ENCODE measurements at places on chromosomes 3 and 15.

- no peak for DNase-seq
Measured at GRCh38 chr15:96657096-96657495, 326.6 kb downstream of the NR2F2 start.

- DNase-seq: no peak
Measured at GRCh38 chr3:149163066-149163465, 33.6 kb downstream of the HPS3 start.

- no peak for DNase-seq
Measured at GRCh38 chr3:45966950-45967640, 23.8 kb downstream of the CXCR6 start.

GRCh38 chr3:171375666-171376595 is 84.3 kb downstream of the TNIK start:
- DNase-seq: no peak

GRCh38 chr3:120816728-120817127 is 74.2 kb downstream of the GTF2E1 start:
- DNase-seq: no peak

DNA sequence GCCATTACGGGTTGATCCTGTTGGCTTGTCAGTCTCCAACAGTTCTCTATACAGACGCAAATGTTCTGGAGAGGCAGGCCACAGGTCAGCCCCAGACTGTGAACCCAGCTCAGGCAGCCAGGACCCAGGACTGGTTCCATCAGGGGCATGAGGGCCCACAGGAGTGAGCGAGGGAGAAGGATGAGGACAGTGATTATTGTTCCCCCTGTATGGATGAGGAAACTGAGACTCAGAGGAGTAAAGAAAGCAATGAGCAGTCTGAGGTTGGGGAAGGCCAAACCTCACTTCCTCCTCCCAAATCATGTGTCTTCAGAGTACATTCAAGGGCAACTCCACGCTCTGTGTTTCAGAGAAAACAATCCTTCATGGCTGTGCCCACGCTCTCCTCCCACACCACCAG is 121.9 kb downstream of the RPLP1 start:
- no peak for DNase-seq

GRCh38 chr3:43180694-43181093 is 74.8 kb upstream of the POMGNT2 start:
- no peak for DNase-seq

DNA sequence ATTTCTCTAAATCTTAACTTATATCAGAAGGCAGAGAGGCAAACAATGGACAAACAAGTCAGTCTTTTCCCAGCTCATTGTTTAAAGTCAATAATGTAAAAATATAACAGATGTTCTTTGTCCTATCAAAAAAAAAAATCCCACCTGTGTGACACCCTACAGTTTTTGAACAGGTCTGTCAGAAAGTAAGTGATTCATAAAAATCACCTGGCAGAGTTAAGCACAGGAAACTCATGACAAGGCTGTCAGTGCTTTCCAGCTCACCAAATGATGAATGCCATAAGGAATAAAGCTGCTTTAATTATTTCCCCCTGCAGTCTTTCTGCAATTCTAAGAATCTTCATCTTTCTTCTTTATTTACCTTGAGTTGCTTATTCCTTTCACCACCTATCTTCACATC is 30.3 kb downstream of the ROBO1 start:
- DNase-seq: no peak

- no peak for DNase-seq
Measured at GRCh38 chr3:10777627-10778026, 38.4 kb upstream of the SLC6A11 start.

- DNase-seq: no peak
Measured at GRCh38 chr3:171691485-171691884, 118.8 kb downstream of the PLD1 start.

- no peak for DNase-seq
Measured at GRCh38 chr15:51193526-51193925, 98.8 kb upstream of the TNFAIP8L3 start.

- DNase-seq: no peak
Measured at GRCh38 chr15:32908872-32909271, 191.1 kb downstream of the GREM1 start.

- no peak for DNase-seq
Measured at GRCh38 chr3:45442679-45443253, 54.4 kb downstream of the LARS2 start.

GRCh38 chr3:127035677-127036076 is 52.8 kb downstream of the PLXNA1 start:
- no peak for DNase-seq

GRCh38 chr3:98602078-98602678 is 8.8 kb upstream of the CPOX start:
- DNase-seq: no peak

DNA sequence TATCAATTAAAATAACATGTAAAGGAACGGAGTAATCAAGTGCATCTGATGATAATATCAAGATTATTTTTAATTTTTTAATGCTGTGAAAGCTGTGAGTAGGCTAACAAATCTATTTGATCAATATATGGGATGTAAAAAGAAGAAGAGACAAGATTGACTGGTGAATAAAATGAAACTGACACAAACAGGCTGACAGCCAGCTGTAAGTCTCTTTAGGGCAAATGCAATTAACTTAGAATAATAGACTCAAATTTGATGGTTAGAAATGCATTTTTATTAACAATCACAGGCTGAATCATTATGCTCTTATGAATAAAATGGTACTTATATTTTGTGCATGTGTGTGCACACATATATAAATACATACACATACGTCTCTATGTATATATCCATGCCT is 68.0 kb downstream of the MDFIC2 start:
- no peak for DNase-seq

GRCh38 chr3:46407970-46408369 is 911 bp downstream of the CCRL2 start:
- no peak for DNase-seq

DNA sequence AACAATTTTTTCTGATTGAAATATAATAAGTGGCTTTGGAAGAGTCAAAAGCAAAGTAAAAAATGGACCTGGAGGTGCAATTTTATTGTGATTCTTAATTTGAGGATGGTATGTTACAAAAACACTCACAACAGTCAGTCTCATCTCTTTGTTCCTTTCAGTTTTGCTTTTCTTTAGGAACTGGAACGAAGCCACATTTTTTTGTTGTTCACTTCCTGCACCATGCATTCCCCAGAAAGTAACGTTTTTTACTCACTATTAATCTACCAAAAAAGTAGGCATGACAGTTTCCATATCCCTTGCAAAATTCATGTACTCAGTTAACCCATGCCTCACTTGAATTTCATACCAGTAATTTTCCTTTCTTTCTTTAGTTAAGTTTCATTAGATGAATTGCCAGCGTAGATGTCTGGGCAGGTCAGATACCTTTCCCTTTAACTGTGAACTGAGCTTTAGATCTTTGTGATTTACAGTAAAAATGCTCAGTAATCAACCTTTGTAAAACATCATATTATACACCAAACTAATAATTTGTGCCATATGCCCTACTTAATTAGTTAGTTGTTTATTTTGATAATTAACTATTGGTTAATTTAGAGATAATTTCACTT is 384.3 kb downstream of the ROBO1 start:
- DNase-seq: no peak

DNA sequence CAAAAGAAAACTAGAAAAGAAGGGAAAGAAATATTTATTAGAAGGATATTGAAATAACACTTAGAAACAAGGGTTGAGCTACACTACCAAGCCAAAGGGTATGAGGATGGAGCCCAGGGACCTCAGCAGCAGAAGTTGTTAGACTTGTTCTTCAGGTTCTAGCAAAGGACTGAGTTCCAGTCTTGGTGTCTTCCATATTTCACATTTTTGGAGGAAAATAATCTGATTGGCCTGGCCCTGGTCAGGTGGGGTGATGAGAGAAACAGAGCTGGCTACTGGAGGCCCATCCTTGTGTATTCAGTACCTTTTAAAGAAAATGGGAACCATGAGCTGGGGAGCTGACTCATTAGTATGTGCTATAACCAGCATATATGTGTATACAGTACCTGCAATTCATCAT is 28.2 kb downstream of the PPP4R2 start:
- no peak for DNase-seq

GRCh38 chr15:66489179-66489791 is 8.3 kb downstream of the SNAPC5 start:
- no peak for DNase-seq

- DNase-seq: no peak
Measured at GRCh38 chr15:39282663-39283208, 298.1 kb upstream of the THBS1 start.

GRCh38 chr3:24174614-24175013 is 229.5 kb downstream of the NR1D2 start:
- no peak for DNase-seq

DNA sequence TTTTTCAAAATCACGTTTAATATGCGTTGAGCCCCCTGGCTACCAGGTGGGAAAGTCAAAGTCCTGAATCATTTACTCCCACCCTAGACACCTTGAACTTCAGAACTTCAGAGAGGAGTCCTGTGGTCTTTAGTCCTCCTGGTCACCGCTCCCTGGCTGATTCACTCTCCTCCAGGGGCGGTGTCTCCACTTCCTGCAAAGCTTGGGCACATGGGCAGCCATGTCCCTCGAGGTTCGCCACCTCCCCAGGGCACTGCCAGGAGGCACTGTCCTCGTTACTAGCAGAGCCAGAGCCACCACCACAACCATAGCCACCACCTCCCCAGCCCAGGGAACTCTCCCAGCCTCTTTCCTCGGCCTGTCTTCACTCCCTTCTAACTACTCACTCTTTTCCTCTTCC is 31.0 kb downstream of the LOXL1 start:
- DNase-seq: no peak

DNA sequence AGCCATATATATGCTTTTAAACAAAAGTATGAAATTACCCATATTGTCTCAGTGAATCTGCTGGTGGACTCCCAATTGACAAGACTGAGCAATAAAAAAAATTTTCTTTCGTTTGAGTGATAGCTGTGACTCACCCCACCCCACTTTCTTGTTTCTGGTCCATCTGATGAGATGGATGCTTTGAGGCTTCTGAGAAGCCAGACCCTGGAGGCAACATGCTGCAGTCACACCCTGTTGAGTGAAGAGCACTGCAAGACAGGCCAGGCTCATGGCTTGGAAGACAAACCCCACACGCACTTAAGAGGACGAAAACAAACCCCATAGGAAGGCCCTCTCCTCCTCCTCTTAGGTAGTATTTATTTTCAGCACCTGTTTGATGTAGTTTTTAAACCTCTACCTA is 276.0 kb upstream of the TTC14 start:
- no peak for DNase-seq

DNA sequence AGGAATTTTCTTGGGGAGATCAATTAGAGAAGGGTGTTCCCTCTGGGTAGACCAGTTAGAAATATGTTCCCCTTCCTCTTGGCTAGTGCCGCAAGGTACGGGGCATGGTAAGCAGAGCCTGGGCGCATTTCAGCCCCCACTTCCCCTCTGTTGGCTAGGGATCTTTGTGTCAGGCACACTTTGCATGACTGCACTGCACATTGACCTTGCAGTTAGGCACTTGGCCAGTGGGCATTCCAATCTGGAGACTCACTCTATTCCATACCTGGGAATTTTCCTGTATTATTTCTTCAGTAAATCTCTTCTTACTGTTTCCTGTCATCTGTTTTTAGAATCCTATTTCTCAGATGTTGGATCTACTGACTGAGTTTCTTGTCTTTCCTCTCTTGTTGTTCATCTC is 30.0 kb upstream of the CACNA1D start:
- no peak for DNase-seq

DNA sequence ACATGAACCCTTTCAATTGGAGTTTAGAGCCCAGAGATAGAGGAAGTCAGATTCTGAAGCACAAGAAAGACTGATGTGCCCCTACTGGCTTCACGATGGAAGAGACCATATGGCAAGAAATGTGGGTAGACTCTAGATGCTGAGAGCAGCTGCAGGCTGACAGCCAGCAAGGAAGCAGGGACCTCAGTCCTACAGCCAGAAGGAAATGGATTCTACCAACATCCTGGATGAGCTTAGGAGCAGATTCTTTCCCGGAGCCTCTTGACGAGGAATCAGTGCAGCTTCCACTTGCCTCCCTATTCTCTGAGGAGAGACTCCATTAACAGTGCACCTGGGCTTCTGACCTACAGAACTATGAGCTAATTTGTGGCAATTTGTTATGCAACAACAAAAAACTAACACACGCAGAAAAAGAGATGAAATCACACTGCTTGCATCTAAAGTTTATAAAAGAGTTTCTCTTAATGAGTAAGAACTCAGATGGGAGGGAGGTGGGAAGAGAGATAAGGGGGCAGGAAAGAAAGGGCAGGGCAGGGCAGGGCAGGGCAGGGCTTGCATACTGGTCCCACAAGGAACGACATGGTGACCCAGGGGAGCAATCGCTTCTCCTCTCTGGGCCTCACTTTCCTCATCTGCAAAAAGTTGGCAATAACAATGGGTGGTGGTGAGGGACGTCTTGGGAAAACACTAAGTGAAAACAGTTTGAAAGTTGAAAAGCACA is 440.9 kb downstream of the FOXP1 start:
- DNase-seq: no peak

DNA sequence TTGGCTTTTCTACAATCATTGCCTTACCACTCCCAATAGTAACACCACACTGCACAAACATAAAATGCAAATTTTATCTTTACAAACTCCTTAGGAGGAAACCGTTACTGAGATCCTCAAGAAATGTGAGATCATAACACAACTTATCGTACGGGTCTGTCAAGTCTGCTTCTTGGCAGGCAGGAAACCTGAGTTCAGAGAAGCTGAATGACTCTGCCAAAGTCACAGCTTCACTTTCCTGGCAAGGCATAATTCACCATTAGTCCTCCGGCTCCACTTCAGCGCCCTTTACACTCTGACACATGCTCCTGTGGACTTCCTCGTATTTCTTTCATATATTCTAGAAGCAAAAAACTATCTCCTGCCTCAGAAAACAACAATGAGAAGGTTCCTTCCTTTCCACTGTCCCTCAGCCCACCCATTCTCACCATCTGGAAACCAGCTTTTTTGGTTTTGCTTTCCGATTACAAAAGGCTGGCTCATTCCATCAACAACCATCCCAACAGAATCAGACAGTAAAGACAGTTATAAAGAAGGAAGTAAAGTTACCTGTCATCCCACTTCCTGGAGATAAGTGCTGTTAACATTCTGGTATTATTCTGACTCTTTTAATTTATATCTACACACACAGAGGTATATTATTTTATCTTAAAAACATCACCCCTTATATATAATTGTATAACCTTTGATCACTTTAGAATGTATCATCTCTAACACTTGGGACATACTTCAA is 223.4 kb downstream of the STT3B start:
- DNase-seq: no peak

Measured in effector CD4-positive, alpha-beta T cell (primary cell).